GM12865 (cell line): ENCODE measurements at places on chromosomes 2 and 18.

GRCh38 chr2:128313931-128314347 is 4.7 kb downstream of the HS6ST1 start:
- peak; percentile 0 for DNase-seq

- DNase-seq, result no peak
Measured at GRCh38 chr2:241822264-241822623, 13.3 kb downstream of the NEU4 start.

- DNase-seq, result no peak
Measured at GRCh38 chr18:44079606-44080005, 601.1 kb upstream of the SETBP1 start.

DNA sequence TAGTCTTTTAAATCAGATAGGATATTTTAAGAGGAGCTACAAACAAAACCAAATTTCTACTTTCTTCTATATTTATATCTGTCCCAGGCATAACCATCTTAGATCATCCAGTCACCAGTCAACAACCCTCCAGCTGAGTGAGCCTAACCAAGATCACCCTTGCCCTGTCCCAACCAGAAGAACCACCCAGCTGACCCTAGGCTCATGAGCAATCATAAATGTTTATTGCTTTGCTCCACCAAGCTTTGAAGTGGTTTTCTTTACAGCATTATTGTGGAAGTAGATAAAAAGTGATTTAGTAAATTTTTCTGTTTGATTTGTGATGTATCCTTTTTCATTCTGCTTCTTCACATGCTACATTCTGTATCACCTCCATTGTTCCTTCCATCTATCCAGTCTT is 167.2 kb upstream of the PIEZO2 start:
- DNase-seq, result no peak

DNA sequence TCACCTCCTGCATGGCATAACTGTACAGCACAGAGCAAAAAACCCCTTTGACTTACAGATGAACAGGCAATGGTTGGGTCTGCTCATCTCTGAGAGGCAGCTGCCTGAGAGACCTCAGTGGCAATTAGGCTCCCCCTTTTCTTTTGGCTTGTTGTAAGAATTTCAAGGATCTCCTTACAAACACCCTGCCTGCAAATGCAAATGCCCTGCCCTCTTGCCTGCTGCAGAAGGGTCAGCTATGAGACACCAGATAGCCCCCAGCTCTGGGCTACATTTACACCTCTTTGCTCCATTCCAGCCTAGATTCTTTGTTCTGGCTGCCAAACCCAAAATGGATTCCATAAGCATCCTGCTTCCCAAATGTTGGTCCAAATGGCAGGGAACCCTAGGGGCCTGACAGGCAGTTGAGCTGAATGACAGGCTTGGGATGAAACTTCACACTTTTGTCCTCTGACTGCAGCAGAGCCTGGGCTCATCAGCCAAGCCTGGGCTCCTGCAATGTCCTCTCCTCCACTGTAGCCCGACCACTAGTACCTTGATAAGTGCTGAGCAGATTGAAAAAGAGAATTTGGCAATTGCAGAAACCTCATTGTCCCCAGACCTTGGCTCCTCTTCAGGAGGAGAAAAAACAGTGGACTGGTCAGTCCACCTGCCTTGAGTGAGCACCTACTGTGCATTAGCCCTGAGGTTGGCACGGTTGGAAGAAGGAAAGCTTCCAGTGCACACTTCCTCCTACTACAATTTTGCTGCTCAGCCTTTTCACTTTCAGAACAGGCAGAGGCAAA is 678.3 kb downstream of the BCL11A start:
- DNase-seq, result no peak

- DNase-seq, result no peak
Measured at GRCh38 chr2:5911718-5912117, 219.5 kb downstream of the SOX11 start.

DNA sequence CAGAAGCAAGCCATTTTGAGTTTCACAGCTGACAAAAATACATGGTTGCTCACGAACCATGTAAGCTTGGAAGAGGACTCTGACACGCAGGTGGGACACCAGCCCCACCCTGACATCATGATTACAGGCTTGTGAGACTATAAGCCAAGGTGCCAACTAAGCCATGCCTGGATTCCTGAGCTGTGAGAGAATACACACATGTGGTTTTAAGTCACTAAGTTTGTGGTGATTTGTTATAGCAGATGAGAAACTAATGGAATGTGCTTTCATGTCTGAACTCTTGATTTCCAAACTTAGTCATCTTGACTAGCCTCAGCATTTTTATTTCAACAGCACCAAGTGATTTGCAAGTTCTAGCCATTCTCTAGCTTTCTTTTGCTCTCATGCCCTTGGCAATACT is 676.1 kb upstream of the CELF4 start:
- no peak for DNase-seq

GRCh38 chr18:76490670-76491472 is 4.2 kb downstream of the ZNF516 start:
- DNase-seq, result peak; percentile 58

GRCh38 chr2:179265082-179265510 is 464 bp upstream of the SESTD1 start:
- DNase-seq, result no peak

DNA sequence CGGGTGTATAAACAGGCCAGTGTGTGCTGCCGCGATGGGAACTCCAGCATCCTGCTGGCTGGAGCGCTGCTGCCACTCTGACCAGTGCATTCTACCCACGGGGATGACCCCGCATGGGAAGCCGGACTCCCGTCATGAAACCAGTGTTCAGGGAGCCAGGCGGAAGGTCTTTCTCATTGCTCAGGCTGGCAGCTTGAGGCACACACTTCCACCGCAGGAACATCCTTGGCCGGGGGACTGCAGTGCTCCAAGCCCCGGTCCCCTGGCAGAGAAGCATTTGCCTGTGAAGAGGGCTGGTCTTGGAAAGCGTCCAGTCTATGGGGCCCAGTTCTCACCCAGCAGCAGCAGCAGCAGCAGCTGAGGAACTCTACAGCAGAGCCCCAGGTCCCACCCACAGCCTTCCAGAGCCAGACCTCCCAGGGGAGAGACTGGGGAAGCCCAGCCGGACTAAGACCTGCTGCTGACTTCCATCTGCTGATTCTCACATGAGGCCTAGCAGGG is 235.9 kb downstream of the KLHL29 start:
- no peak for DNase-seq

GRCh38 chr18:49537232-49537896 is 24.5 kb upstream of the LIPG start:
- DNase-seq, result no peak

GRCh38 chr18:79068341-79068936 is 755 bp upstream of the ATP9B start:
- peak; percentile 52 for DNase-seq

DNA sequence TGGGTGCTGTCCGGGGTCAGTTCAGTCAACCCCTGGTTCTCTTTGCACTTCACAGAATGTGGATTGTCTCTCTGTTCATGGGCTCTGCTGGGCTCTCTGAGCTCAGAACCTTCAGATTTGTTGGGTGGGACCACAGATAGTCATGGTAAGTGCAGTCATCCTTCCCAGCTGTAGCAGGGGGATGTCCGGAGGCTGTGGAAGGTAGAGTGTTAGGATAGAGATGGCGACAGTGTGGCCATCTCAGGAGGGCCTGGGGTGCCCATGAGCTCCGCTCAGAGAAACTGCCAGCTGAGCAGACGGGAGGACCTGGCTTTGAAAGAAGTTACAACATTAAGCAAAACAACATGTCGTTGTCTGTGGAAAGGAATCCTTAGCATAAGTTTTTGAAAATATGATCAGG is 149.8 kb downstream of the FAM210A start:
- no peak for DNase-seq

GRCh38 chr2:233807966-233808935 is 30.1 kb downstream of the MROH2A start:
- no peak for DNase-seq

DNA sequence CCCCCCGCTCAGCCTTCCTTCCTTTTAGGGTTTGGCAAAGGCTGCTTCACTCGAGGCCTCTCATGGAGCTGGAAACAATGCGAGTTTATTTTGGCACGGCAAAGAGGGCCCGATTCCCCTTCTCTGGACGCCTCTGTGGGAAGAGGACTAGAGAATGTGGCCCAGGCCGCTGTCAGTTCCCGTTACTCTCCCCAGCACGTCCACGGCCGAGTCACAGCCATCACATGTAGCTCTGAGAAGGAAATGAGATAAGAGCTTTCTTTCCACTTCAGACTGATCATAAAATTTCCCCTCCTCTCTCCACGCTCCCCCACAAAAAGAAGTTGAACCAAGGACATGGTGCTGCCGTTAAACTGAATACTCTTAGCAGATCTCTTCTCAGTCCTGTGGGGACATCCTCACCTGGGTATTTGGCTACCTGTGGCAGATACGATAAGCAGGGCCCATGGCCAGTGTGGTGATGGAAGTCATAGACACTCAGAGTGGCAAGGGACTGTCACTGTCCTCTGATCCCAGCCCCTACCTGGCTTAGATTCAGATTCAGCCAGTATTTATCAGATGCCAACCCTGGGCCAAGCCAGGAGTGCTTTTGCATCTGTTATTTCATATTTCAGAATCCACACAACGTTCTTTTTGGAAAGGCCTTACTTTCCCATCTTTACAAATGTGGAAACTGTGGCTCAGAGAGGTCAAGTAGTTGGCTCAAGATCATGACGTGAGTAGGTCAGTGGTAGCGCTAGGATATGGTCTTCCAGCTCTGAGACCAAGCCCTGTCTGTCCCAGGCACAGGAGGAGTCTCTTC is 101.2 kb downstream of the MCFD2 start:
- no peak for DNase-seq

DNA sequence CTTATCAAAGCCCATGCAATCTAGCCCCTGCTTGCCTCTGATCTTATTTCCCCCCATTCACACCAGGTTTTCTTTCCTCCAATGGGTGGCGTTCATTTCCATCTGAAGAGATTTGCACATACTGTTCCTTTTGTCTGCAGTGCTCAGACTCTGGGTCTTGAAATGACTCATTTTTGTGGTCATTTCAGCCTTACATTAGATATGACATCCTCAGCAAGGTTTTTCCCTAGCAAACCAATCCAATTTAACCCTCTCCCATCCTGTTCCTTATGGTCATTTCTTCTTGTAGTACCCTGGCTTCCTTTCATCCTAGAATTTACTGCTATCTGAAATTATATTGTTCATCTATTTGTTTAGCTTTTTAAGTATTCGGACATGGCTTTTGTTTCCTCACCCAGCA is 42.5 kb upstream of the SCN1A start:
- DNase-seq, result peak; percentile 14

- peak; percentile 23 for DNase-seq
Measured at GRCh38 chr2:20052861-20053281, 1.4 kb upstream of the LAPTM4A start.

GRCh38 chr2:59926731-59927130 is 626.7 kb downstream of the BCL11A start:
- no peak for DNase-seq

DNA sequence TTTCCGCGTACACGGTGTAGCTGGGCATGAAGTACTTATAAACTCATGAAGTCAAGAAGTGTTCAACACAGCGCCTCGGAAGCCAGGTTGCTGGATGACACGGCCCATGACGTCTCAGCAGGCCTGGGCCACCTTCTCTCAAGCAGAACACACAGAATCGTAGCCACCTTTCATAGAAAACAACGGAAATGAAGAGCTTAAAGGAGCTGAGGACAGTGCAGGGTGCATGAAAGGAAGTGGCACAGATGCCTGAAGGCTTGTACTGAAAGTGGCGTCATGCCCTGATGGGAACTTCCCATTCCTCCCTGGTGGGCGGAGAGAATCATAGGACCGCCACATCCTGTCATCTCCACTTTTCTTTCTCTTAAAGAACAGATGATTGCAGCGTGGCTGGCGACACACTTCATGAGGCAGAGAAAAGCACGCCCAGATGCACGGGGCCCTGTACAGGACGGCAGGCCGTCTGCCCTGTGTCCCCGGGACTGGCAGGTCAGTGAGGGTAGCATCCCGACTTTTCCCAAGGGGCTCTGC is 31.1 kb downstream of the HDAC4 start:
- DNase-seq, result peak; percentile 87

- DNase-seq, result peak; percentile 52
Measured at GRCh38 chr2:437756-438393, 150.0 kb upstream of the ALKAL2 start.

DNA sequence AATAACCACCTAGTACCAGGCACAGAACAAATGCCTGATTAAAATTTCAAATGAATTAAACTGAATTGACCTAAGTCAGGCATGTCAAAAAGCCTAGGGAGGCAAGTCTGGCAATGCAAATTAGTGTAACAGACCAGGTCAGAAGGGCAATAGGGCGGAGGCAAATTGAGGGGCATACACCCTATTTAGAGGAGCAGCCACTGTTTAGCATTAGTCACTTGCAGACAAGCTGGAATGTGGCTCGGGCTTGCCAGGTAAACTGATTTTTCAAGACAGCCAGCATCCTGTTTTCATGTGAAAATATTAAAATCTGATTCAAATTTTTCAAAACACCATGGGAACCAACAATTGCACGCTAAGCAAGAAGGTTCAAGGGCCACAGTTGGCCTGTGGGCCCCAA is 160.3 kb downstream of the EN1 start:
- no peak for DNase-seq

GRCh38 chr2:160295519-160296207 is 95.6 kb upstream of the ITGB6 start:
- no peak for DNase-seq

- no peak for DNase-seq
Measured at GRCh38 chr2:24840962-24841945, 48.0 kb downstream of the CENPO start.

DNA sequence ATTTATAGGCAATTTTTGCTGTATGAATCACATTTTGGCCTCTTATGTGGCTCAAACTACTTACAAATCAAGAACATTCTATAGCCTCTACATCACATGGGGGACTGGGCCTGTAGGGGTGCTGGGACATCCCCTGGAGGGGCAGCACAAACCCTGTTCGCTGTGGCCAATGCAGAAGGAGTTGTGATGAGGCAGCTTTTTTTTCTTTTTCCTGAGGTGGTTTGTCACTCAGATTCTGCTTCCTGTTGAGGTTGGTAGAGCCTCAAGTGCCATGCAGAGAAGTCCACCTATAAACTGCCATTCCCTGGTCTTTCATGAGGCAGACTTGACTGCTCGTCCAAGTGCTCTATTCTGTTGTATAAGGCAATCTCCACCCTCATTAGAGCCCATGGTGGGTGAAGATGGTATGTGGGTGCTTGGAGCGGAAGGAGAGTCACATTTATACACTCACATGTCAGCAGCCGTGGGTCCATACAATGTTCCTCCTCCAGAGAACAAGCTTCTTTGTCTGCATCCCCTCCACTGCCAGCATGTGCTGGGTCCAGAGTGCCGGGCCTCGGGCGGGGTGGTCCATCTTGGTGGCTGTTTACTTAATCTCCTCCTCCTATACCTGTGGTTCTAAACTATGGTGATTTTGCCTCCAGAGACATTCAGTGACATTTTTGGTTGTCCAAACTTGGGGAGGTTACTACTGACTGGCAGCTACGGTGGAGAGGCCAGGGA is 120.3 kb downstream of the ACOXL start:
- no peak for DNase-seq

DNA sequence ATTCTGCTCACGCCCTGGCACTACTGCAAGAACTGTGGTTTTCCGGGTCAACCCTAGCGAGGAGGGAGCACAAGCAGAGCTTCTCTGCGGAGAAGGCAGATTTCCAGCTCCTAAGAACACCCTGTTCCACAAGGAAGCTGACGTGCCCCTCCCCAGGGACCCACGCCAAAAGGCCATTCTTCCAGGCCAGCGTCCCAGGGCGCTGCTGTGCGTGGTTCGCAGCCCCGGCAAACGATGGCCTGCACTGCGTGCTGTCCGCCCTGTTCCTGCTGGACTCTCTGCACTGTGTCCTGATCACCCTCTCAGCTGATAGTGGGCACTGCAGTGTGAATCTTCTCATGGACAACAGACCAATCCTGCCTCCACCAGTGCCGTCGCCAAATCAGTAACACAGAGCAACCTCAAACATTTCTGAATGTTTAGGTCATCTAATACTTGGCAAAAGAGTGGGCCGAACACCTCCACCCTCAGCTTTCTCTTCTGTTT is 49.1 kb downstream of the ADI1 start:
- DNase-seq, result no peak
